Fibroblast of mammary gland (primary cell): ENCODE measurements at places on chromosomes 1 and 21.

DNA sequence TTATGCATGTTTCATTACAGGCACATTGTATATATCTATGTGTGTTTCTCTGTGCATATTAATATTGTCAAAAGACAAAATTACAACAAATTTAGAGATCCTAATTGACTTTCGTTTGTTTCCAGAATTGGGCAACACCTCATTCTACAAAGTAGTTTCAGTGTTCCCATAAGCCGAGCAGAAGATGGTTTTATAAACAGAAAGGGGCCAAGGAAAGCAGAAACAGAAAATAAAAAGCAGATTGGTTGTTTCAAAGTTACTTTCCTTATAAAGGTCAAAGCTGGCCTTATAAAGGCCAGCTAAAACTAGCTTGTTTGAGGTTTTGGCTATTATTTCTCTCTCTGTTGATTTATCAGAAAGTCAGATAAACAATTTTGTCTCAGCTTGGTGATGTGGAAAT, 116.2 kb upstream of the FGGY start:
- DNase-seq = no peak

GRCh38 chr1:180358649-180359048, 128.6 kb downstream of the LHX4 start:
- no peak for DNase-seq

DNA sequence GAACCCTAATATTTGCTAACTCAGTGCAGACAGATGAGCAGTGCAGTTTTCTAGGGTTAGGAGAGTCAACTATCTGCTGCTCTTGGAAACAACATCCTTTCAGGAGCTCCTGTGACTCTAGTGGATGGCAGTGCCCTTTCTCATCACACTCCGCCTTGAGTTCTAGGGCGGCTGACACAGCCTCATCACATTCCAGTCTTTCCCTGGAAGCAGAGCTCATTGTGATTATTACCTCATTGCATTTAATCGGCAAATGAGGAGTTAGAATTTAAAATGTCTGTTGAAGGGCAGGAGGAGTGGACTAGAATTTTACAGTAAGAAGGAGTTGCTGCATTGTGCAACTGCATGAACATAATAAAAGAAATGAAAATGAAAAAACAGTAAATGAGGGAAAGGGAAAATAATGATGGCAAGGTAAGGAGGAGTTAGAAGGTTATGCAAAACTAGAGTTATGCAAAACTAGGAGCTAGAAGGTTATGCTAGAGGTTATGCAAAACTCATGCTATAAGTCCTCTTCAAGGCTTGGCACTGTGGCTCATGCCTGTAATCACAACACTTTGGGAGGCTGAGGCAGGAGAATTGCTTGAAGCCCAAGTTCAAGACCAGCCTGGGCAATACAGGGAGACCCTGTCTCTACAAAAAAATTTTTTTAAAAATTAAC, 6.9 kb upstream of the PTGFRN start:
- no peak for DNase-seq

DNA sequence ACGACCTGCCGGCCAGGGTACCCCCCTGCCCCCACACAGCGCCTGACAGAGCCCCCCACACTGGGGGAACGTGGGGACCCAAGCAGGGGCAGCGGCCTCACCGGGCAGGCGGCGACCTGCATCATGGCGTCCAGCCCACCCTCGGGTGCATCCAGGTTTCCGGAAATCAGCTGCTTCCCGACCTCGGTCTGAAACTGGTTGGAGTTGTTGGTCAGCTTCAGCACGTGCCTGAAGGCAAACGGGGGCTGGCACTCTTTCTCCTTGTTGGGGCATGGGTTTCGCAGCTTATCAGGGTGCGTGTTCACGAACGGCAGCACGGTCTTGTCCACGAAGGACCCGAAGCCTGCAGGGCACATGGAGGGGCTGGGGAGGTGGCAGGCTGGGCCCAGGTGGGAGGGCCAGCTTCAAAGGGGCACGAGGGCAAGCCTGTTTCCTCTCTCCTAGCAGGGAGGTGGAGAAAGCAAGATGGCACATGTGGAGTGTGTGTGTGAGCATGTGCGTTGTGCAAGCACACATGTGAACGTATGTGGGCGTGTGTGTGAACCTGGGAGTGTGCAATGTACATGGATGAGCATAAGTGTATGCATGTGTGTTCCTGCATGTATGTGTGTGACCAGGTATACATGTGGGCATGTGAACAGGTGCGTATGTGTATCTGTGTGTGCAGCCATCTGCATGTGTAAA, 19.2 kb downstream of the ITGB2 start:
- no peak for DNase-seq

GRCh38 chr1:230107941-230108340, 40.9 kb downstream of the GALNT2 start:
- DNase-seq = no peak

- DNase-seq = peak; percentile 89
Observed at GRCh38 chr1:43329995-43330751, 7.4 kb upstream of the MPL start.

DNA sequence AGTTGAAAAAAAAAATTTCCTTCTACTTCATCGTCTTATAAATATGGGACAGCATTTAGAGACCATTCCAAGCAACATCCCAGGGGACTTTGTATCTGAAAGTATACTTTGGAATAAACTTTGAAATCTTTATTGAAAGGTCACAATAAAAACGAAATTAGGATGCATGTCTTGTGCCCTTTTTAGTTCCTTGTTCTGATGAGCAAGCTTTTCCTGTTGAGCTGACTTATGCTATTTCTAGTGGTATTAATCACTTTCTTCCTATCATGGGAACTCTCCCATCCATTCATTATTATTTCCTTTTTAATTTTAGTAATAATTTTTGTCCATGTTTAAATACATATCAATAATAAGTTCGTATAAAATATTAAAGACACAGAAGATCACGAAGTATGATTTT, 4.0 kb upstream of the GBP2 start:
- no peak for DNase-seq

GRCh38 chr21:26834181-26834905, 10.9 kb downstream of the ADAMTS1 start:
- no peak for DNase-seq
